ENCODE measurements at places on chromosomes 3 and 15.

DNA sequence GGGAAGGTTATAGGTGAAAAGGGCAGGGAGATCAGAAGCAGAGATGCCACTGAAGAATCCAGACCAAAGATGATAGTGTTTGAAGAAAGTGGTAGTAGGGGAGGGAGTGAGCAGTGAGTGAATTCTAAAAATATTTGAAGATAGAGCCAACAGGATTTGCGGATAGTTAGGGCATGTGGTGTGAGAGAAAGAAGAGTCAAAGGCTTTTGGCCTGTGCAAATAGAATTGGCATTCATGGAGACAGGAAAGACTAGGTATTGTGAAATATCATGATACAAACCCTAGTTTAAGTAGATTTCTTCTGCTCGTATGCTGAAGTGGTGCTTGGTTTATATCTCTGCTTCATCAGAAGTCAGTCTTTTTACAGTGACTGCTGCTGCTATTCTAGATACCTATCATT, 224.2 kb upstream of the CFAP20DC start:
- DNase-seq, result no peak

DNA sequence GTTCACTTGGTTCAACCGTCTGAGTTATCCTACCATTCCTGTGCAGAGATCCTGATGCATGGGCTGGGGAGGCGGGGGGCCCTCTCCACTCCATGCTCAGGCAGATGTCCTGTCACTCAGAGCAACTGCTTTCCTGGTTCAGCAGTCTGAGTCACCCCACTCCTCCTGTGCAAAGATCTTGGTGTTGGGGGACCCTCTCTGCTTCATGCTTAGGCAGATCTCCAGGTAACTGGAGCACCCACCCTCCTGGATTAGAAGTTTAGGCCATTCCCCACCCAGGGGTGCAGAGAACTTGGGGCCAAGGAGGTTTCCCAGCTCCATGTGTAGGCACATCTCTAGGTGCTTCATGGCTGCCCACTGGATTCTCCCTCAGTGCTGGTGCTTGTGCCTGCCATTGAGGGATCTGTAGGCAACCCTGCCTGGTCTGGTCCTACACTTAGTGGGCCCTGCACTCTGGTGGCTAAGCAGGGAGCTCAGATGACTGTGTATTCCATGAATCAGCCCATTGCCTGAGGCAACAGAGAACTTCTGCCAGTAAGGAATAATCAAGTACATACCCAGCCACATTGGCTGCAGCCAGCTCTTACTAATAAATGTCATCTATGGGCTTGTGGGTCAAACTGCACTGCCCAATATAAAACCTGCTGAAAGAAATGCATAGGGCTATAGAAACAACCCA, 465.4 kb upstream of the THBS1 start:
- no peak for DNase-seq

DNA sequence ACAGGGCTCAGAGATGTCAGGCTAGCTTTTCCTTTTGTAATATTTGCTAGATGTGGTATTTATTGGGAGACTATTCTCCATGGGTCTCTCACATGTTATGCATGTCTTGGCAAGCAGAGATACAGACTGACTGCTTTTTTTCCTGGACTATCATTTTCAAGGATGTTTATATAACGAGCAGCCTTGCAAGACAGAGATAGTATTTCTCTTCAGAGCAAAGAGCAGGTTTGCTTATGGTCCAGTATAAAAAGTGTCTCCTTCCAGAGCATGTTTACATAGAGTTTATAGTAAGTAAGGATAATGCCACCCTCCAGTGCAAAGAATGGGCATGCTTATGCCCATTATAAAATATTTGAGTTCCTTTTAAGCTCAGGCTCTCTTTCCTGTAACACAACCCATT, 24.6 kb downstream of the GTF2E1 start:
- no peak for DNase-seq

GRCh38 chr3:113070681-113071113, 79.9 kb downstream of the GTPBP8 start:
- DNase-seq, result no peak

DNA sequence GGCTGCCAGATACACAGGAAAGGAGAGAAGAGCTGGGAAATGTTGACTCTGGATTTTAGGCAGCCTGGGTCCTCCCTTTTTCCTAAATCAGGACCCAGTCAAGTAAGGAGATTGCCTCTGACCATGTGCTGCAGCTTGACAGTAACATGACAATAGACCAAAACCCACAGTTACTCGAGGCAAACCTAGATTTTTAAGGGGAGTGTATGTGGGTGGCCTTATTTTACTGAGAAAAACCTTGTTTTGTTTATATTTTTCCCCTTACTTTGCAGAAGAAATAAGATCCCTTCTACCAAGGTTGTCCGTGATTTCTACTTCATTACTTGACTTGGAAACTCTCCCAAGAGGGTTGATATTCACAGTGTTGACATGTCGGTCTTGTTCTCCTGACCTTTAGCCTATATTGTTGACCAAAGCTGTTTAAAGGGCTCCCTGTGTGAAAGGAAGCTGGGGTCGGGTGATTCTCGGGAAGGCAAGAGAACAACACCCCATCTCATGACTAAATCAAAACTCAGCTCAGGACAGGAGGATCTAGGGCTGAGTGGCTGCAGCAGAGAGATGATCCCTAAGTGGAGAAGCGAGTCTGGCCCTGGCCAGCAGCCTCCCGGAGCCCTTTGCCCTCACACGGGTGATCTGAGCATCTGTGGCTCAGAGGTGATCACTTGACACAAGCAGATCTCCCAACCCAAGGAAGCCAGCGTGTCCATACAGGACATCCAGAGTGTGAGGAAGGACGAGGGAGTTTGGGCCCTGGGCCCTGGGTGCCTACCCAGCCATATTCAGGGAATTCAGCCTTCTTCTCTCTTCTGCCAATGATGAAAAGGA, 31.0 kb upstream of the SLCO2A1 start:
- DNase-seq, result no peak

GRCh38 chr15:63135804-63136203, 14.1 kb downstream of the LACTB start:
- peak; percentile 8 for DNase-seq

DNA sequence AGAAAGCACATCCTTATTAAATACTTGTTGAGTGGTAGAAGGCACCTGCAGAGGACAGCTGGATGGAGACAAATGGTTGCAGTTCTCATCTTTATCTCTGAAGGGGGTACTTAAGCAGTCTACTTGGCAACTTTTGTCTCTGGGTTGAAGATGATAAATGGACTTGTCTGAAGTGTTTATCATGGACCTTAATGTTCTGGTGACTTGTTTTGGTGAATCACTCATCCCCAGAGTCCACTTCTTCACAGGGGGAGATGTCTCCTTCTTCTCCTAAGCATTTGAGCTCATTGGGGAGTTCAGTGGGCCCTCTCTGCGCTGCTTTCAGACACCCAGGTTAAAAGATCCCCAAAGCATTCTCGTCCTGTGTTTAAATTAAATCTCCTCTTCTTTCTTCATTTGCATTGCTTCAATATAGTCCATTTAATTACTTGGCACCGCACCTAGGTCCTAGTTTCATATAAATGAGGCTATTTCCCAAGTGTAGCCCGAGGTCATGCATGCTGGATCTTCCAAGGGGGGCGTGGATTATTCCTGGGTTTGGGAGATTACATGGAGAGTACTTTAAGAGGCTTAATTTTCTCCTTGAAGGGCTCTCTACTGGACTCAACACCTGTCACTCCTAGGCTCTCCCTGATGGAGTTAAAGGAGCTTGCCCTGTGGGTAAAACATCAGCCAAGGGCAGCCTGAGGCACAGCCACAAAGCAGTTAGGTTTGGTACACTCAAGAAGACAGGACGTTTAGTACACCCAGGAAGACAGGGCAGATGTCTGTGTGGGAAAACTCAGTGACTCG, 239.3 kb upstream of the C2CD4B start:
- no peak for DNase-seq

- no peak for DNase-seq
Measured at GRCh38 chr3:105801397-105801796, 67.4 kb downstream of the CBLB start.

DNA sequence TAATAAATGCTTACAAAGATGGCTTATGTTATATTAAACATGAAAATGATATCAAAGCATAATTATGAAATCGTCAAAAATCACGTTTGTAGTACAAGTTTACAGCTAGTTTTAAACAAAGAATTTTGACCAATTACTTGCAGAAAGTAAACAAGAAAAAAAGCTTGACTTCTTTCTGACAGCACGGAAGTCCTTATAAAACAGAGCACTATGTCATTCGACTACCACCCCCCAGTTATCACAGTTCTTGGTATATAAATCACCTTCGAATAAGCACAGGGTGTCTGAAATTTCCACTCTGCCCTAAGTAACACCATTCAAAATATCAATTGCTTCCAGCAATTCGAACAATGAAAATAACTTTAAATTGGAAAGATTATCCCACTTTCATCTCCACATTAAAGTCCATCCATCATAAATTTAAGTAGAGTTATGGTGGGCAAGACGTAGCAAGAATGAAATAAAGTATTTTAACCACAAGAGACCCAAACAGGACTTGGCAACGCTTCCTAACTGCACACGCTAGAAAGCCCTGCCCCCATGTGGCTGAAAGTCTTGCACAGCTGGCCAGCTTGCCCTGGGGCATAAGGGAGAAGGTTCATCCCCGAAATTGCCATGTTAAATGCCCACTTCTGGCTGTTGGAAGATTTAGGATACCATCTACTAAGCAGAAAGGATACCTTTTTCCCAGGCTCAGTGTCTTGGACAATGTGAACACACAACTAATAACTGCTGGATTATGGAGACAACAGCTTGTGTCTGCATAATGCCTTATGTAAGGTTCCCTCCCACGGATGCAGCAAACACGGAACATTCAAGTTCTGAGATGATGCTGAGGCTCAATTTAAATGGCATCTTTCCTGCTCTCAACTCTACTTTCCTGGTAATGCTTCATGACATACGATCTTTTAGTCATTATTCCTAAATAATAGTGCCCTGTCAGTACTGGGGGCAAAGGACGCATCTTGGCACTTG, 116.4 kb upstream of the TJP1 start:
- DNase-seq, result no peak

DNA sequence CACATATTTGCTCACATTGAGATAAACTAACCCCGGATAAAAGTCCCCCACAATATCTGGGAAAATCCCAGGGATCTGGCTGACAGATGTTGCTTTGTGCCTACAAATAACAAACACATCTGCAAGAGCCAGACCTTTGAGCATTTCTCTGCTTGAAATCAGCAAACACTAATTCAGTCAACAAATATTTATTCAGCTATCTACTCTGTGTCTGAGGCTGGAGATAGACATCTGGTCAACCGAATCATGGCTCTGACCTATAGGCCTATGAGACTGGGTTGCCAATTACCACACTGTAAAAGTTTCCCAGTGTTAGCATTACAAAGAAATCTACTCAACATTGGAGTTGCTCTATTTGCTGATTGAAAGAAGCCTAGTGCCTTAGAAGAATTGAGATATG, 201.1 kb upstream of the CADPS start:
- no peak for DNase-seq

GRCh38 chr3:142278451-142278850, 53.1 kb upstream of the GK5 start:
- DNase-seq, result no peak

DNA sequence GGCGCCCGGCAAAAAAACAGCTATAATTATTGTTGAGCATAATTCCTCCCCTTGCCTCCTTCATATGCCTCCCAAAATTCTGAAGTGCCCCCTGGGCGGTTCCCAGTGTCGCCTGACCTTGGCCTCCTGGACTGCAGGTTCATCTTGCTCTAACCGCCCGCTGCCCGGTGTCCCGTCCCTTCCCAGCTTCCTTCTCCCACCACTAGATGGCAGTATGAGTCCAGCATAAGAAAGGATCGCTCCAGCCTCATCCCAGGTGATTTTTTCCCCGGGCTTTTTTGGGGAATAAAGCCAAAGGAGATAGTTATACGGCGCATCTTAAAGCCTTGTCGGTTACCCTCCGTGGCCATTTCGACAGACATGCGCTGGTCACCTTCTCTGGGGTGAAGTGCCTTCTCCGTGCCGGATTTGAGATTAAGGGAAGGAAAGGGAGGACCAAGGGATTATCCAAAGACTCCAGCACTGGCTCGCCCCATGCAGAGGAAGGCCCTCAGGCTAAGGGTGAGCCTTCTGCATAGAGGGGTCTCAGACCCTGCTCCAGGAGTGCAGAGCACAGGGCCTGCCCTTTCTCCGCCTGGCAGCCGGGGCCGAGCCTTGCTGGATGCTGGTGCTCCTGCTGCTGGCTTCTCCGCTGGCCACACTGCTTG, 45.8 kb upstream of the TRA2B start:
- peak; percentile 52 for DNase-seq

- no peak for DNase-seq
Measured at GRCh38 chr15:36608180-36608579, 28.8 kb downstream of the CDIN1 start.

GRCh38 chr15:35907511-35907910, 361.5 kb upstream of the DPH6 start:
- DNase-seq, result no peak

DNA sequence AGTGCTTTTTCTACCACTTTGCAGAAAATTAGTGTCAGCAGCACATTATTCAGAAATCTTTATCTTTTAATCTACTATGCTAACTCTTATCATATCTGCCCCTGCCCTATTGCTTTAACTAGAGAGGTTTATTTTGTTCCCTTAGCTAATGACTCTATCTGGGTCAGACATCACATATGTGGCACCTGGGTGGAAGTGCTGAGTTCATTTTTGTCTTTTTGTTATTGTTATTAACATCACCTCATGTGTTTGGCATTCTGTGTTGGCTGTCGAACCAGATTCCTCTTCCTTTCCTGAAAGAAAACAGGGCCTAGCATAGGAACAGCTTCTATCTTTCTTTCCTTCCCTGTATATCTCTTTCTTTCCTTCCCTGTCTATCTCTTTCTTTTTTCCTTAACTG, 100.7 kb downstream of the RBMS3 start:
- no peak for DNase-seq

DNA sequence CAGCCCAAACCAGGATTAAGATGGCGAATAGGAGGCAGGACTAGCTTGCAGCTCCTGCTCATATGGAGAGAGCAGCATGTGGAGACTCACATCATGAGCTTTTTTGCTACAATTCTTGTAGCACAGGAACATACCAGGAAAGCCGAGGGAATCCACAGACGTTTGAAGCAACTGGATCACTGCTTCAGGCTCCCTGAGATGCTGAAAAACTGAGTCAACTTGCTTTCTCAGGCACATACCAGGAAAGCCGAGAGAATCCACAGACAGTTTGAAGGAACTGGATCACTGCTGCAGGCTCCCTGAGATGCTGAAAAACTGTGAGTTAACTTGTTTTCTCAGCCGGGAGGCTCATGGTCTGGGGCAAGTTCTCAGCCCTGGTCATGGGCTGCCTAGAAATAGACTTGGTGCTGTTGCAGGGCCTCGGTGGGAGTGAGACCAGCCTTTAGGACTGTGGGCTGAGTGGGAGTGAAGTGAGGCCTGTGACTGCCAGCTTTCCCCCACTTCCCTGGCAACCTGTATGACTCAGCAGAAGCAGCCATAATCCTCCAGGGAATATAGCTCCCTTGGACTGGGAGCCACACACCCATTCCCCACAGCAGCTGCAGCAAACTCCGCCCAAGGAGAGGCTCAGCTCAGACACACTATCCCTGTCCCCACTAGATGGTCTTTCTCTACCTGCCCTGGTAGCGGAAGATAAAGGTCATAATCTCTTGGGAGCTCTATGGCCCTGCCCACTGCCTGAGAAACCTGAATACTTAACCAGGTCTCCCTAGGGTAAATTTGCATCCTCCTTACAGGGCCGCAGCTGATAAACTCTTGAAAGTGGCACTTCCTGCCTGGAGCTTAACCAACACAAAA, 51.9 kb upstream of the PFN2 start:
- no peak for DNase-seq
